ENCODE measurements at places on chromosomes 7 and 10.

GRCh38 chr7:229184-229964, 37.0 kb downstream of the FAM20C start:
- no peak for DNase-seq

DNA sequence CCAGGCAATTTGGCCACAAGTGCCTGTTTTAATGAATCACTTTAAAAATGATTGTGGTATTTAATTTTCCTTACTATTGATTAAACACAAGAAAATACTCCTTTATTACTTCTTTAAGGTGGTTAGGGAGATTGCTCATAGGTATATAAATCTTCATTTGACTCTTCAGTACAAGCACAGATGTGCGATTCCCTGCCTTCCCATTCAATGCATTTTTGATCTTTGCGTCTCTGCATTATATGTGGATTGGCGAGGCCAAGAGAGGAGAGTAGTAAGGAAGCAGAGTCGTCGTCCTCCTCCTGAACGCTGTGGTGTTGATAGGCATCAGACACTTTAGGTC, 683.7 kb downstream of the LRMDA start:
- no peak for DNase-seq

DNA sequence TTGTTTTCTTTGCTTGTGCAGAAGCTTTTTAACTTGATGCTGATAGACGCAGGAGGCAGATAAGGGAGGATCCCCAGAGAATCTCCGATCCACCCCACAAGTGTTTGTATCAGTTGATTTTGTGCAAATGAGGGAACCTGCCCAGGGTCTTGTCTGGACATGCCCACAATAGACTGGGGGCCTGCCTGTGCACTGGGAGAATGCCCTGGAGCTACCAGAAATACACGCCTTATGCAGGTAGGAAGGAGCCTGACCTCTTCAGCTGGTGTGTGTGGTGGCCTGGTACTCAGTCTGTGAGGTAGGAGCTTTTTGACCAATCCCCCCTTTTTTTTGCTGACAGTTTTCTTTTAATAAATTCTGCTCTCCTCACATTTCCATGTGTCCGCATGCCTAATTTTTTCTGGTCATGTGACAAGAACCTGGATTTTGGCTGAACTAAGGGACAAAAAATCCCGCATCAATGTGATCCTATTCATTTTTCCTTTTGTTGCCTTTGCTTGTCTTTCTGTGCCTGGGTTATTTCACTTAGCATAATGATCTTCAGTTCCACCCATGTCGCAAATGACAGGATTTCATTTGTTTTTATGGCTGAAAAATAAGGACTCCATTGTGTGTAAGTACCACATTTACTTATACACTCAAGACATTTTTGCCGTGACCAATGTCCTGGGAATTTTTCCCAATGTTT, 430.6 kb upstream of the NRG3 start:
- DNase-seq: no peak

GRCh38 chr10:88237896-88238614, 345.1 kb downstream of the RNLS start:
- DNase-seq: no peak

- no peak for DNase-seq
Measured at GRCh38 chr10:133459454-133460207, 5.9 kb downstream of the SCART1 start.

DNA sequence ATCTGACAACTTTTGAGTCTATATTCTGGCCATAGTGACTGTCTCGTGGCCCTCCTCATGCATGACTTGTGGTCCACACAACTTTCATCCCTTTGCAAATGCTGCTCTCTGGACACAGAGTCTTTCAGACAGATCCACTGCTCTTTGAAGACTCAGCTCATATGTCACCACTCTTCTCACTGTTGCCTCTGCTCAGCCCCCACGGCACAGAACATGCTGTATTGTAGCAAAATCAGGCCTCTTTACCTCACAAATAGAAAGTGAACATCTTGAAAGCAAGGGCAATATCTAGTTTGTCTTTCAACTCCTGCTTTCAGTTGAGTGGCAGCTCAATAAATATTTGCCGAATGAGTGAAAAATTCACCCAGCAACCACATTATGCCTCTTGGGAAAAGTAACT, 443.5 kb downstream of the NRG3 start:
- no peak for DNase-seq

DNA sequence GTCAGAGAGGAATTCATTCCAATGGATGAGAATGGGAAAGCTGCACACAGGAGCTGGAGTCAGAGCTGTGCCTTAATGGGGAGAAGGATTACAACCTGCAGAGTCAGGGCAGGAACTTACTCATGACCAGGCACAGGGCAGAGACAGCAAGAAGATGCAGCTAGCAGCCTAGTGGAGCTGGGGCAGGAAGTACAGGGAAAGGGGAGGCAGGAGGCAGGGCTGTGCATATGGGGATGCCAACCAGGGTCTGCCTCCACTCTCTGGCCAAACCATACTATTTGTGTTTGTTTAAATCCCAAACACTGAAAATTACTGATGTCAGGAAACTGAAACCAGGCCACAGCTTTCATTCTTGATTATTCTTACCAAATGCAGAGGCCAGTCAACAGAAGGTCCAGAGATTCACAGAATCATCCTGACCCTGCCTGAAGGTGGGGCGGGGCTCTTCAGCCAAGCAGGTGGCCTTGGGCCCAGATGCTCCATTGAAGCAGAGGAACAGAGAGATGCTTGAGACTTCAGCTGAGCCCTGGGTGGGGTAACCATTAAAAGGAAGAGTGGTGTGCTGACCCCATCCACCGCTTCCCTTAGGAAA, 461.9 kb downstream of the KCNMA1 start:
- DNase-seq: no peak

GRCh38 chr10:81594991-81595390, 280.0 kb upstream of the NRG3 start:
- no peak for DNase-seq

- DNase-seq: no peak
Measured at GRCh38 chr7:100817097-100817496, 10.2 kb downstream of the EPHB4 start.

DNA sequence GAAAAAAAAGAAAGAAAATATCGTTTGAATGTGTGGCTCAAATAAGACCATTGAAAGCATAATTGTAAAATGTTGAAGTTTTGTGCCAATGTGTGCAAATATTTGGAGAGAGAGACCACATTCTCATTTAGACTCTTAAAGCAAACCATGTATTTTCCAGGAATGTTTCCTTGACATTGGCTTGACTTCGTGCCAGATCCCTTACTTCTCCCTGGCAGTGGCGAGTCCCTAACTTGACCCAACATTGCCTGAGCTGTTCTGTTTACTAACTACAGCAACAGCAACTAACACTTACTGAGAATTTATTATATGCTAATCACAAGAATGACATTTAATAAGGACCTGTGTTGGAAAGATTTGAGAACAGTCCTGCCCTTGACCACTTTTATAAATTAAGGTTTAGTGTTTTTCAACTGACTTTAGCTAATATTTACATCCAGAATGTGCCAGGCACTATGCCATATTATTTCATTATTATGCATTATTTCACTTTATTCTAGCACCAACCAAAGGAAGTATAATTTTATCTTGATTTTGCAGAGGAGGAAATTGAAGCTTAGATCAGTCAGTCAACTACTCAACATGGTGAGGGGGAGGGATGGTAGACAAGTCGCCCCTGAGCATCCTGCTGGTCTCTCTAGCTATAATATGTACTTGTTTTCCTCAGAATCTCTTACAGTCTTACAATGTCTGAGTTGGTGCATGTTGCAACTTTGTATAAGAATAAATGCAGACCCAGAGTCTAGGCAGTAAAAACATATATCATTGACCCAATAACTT, 29.7 kb downstream of the ZNF467 start:
- no peak for DNase-seq

DNA sequence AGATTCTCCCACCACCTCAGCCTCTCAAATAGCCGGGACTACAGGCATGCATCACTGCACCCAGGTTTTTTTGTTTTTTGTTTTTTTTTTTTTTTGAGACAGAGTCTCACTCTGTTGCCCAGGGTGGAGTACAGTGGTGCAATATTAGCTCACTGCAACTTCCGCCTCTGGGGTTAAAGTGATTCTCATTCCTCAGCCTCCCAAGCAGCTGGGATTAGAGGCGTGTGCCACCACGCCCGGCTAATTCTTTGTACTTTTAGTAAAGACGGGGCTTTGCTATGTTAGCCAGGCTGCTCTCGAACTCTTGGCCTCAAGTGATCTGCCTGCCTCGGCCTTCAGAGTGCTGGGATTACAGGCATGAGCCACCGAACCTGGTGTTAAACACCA, 107.5 kb upstream of the KIF5B start:
- DNase-seq: no peak

- DNase-seq: no peak
Measured at GRCh38 chr10:14806318-14806717, 31.5 kb downstream of the CDNF start.

Measured in stimulated activated CD4-positive, alpha-beta T cell treated with anti-CD3 and anti-CD28 coated beads, Interleukin-2, amount 100 ng/mL, for 48 hours (primary cell).